Hematopoietic multipotent progenitor cell treated with erythropoietin and hydrocortisone succinate and interleukin-3 and kit ligand, for 4 days (in vitro differentiated cells): ENCODE measurements at places on chromosomes 1 and 21.

- DNase-seq, result no peak
These were observed 5.6 kb downstream of the LYPLAL1 start for GRCh38 chr1:219179293-219179692.

DNA sequence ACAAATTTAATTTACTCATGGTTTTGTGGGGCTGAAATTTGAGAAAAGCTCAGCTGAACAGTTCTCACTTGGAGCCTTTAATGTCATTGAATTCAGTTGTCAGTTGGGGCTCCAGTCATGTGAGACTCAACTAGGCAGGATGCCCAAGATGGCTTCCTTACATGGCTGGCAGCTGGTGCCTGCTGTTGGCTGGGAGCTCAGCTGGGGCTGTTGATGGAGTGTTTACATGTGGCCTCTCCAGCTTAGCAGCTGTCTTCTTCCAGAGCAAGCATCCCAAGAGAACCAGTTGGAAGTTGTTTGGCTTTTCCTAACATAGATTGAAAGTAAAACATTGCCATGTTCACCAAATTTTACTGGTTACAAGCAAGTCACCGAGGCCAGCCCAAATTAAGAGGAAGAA, 81.8 kb upstream of the KCNA3 start:
- no peak for DNase-seq

- DNase-seq, result no peak
These were observed 10.6 kb downstream of the FMO1 start for GRCh38 chr1:171258943-171259342.

- DNase-seq, result peak; percentile 50
These were observed 3.0 kb downstream of the ZC3H12A start for GRCh38 chr1:37477198-37477931.

DNA sequence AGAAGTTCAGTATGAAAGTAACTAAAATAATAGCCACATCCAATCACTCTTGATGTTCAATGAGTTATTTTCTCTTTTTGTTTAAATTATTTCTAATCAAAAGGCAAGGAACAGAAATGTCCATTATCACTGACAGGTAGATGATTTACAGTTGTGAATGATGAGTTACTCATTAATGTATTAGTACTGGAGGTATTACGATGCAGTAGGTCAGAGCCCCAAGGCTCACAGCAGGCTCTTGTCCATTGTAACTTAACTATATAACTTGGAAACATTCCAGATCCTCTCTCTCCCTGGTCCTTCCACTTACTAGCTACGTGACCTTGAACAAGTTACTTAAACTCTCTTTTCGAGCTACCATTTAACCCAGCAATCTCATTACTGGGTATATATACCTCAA, 39.5 kb downstream of the CRB1 start:
- DNase-seq, result no peak
